ENCODE measurements at places on chromosomes 5 and 9.

- DNase-seq, result no peak
Measured at GRCh38 chr5:98773214-98773463, 324 bp upstream of the RGMB start.

- DNase-seq, result no peak
Measured at GRCh38 chr5:54022223-54022622, 288.1 kb downstream of the ARL15 start.

DNA sequence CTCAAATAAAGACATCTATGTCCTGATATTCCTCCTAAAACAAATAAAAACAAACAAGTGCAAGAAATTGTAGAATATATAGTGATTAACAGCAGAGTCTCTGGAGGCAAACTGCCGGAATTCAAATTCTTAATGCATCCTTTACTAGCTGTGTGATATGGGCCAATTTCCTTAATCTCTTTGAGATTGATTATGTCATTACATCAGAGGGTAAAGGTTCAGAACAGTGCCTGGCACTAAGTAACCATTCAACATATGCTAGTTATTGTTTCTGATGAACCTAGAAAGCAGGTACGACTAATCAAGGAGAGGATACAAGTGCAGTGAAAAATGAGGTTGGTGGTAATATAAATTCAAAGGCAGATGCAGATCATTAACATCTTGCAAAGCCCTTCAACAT is 81.1 kb upstream of the ADAMTS19 start:
- no peak for DNase-seq

GRCh38 chr9:14353222-14354056 is 39.5 kb upstream of the NFIB start:
- DNase-seq, result peak; percentile 85

DNA sequence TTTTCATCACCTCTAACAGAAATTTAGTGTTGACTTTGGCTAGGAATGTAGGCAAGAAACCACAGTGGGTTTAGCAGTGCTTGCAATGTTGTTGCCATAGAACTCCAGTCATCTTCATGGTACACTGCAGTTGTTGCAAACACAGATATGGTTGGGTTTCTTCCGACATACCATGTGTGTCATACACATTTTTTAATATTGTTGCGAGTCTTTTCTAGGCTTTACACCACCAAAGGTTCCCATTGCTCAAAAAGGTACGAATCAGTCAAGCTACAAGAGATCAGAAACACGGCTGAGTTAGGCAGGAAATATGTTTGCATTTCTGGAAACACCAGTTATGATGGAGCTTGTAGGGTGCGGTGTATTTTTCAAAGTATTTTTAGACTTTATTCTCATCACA is 172.4 kb downstream of the SYK start:
- no peak for DNase-seq

GRCh38 chr5:8340739-8341344 is 471.9 kb downstream of the MTRR start:
- DNase-seq, result no peak
